ENCODE measurements at places on chromosomes 1 and 21. TPM values are rescaled to one million over a fixed set of nuclear protein-coding genes. Genes with fewer than 3 reads are reported as not detected.
A peak's percentile ranks its signal among the peaks of the same experiment; 100 is the strongest.

The MFAP2 gene
- total RNA-seq, result not detected

The DNMT3L gene
- not detected for total RNA-seq

The PDE4B gene
- 31.9 TPM for total RNA-seq

GRCh38 chr1:211975152-211975941 lies 60.0 kb downstream of the INTS7 start:
- H3K4me1 ChIP-seq, result no peaks in the 10 kb centered on the region
- no peak overlapping the region for H3K4me3 ChIP-seq
- H3K27ac ChIP-seq, result no peak overlapping the region
- peaks cover 70% of the 10 kb centered on the region for H3K36me3 ChIP-seq

DNA sequence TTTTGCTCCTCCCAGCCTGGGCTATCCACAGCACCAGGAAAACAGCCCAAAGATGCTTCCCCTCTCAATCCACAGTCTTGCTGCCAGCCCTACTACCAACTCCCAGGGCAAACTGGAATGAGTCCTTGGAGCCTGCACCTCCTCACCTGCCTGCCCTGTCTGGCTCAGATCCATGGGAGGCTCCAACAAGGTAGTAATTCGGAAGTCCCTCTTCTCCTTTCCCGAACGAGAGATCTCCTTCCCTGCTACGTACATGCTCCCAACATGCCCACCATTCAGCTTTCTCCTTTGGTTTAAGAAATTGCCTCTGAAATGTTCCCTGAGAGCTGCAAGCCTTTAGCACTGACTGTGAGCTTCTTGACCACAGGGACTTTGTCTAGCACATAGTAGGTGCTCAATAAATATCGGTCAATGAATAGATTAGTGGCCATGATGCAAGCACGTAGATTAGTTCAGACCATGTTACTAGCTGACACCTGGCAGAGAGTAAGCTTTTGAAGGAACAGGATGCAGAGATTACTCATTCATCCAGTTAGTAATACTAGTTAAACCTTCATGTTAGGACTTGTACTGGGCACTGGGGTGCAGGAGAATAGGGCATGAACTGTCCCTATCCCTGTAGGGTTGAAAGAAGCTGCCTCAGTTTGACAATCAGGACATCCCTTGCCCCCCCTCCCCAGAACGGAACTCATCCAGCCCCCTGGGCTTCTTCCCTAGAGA lies 80.1 kb downstream of the DISP3 start:
- H3K27me3 ChIP-seq, result peaks cover 73% of the 10 kb centered on the region
- no peak overlapping the region for H3K27ac ChIP-seq
- no peaks in the 10 kb centered on the region for H3K4me1 ChIP-seq
- H3K36me3 ChIP-seq, result no peaks in the 10 kb centered on the region
- no peak overlapping the region for H3K4me3 ChIP-seq

DNA sequence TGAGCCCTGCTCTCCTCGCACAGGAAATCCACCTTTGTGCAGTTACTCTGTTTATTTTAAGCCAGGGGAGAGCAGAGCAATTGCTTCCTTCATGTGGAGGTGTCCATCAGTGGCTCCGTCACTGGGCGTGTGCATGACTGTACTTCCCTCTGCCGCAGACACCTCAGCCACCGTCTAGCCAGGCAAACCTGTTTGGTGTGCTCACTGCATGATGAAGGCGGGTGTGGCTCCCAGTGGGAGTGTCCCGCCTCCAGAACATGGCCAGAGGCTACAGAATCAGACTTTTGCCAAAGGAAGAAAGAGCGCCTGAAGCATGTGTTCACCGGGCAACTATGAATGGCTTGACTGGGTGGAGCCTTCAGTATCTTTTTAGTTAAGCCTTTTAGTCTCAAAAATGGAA lies 26.1 kb upstream of the LAMC2 start:
- no peak overlapping the region for H3K27ac ChIP-seq
- no peaks in the 10 kb centered on the region for H3K27me3 ChIP-seq
- H3K4me3 ChIP-seq, result no peak overlapping the region
- no peak for DNase-seq
- no peaks in the 10 kb centered on the region for H3K4me1 ChIP-seq

GRCh38 chr1:45730075-45730779 lies 20.2 kb downstream of the IPP start:
- H3K4me3 ChIP-seq, result no peak overlapping the region
- no peaks in the 10 kb centered on the region for H3K27me3 ChIP-seq
- no peak for DNase-seq
- peaks cover 41% of the 10 kb centered on the region for H3K36me3 ChIP-seq

The LMOD1 gene
- total RNA-seq, result not detected

DNA sequence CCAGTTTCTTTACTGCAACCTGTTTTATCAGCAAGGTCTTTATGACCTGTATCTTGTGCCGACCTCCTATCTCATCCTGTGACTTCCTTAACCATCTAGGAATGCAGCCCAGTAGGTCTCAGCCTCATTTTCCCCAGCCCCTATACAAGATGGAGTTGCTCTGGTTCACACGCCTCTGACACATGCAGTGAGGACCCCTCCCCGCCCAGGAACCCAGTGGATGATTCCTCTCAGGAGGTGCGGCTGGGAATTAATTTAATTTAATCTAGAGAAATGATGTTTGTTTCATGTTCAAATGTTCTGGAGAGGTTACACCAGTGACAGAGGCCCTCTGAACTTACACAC lies 39.0 kb upstream of the LBR start:
- no peak for DNase-seq
- peaks cover 50% of the 10 kb centered on the region for H3K4me1 ChIP-seq
- no peaks in the 10 kb centered on the region for H3K36me3 ChIP-seq
- peak overlapping the region; percentile 91 for H3K4me3 ChIP-seq
- H3K27ac ChIP-seq, result peak overlapping the region; percentile 97
- H3K27me3 ChIP-seq, result no peaks in the 10 kb centered on the region

DNA sequence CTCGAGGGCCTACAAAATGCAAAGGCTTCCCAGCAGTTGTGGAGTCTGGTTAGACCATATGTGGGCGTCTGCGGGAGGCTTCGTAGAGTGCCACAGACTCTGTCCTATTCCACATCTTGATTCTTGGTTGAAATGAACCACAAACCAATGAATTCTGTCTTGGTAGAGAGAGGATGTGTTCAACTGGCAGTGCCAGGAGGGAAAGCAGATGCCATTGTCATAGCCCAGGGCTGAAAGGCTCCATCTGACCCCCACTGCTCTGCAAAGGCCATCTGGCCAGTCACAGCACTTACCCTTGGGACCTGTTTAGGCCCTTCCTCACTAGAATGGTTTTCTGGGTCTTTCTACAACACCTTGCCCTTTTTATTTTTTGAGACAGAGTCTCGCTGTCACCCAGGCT lies 22.1 kb downstream of the ACOT11 start:
- no peak overlapping the region for H3K4me3 ChIP-seq
- no peak for DNase-seq
- peaks cover 7% of the 10 kb centered on the region for H3K27me3 ChIP-seq
- H3K27ac ChIP-seq, result no peak overlapping the region
- H3K4me1 ChIP-seq, result peaks cover 2% of the 10 kb centered on the region

GRCh38 chr1:166305371-166305770 lies 138.6 kb upstream of the FAM78B start:
- no peaks in the 10 kb centered on the region for H3K4me1 ChIP-seq
- no peak overlapping the region for H3K27ac ChIP-seq
- no peak overlapping the region for H3K4me3 ChIP-seq
- H3K36me3 ChIP-seq, result no peaks in the 10 kb centered on the region

The TMEM125 gene
- not detected for total RNA-seq

DNA sequence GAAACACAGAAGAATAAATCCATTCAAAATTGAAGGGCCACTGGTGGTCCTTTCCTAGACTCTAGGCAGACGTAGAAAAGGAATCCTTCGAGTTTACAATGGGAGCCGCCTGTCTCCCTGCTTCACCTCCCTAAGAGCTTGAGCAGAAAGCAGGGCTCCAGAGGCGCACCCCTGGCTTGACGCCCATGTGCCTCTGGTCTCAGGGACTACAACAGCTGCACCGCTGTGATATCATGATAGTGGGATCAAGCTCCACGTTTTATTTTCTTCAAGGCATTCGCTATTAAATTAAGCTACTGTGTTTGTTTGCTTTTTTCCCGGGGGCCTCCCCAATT lies 403 bp upstream of the C1orf122 start:
- H3K27me3 ChIP-seq, result no peaks in the 10 kb centered on the region
- peak overlapping the region; percentile 90 for H3K27ac ChIP-seq
- H3K36me3 ChIP-seq, result peaks cover 5% of the 10 kb centered on the region
- DNase-seq, result no peak

DNA sequence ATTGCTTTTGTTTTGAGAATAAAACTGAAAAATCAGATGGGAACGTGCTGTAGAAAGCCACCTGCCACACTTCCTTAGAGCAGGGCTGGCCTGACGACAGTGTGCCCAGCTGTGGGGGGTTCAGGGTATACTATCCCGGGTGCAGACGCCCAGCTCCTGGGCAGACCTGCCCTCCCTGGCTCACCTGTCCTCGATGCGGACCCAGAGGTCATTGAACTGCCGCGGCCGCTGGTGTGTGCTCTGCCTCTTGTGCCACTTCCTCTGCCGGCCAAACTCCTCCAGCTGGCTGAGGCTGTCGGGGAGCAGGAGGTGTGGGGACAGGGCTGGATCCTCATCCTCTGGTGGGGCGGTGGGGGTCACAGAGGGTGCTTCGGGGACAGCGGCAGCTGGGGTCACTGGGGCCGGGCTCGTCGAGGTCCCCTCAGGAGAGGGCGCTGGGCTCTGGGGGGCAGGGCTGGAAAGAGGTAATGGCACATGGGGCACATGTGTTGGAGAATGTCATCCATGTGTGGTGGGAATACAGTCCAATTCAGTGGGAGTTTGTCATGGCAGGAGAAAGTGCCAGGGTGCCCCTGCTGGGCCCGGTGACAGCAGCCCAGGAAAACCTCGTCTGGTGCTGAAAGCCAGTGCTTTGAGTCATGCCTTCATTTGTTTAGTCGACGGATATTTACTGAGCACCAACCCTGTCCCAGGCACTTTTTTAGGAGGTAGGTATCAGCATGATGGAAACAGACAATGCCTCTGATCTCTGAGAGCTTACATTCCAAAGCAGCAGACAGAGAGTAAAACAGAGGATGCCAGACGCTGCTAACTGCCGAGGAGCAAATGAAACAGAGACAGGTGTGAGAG lies 222.0 kb downstream of the TRABD2B start:
- peaks cover 10% of the 10 kb centered on the region for H3K27me3 ChIP-seq
- no peak overlapping the region for H3K27ac ChIP-seq
- no peaks in the 10 kb centered on the region for H3K36me3 ChIP-seq
- no peaks in the 10 kb centered on the region for H3K4me1 ChIP-seq

GRCh38 chr1:23118957-23119792 lies 49.5 kb downstream of the LUZP1 start:
- H3K27me3 ChIP-seq, result no peaks in the 10 kb centered on the region
- H3K36me3 ChIP-seq, result no peaks in the 10 kb centered on the region
- peak; percentile 21 for DNase-seq
- peak overlapping the region; percentile 40 for H3K4me3 ChIP-seq

- H3K4me3 ChIP-seq, result no peak overlapping the region
- H3K27me3 ChIP-seq, result no peaks in the 10 kb centered on the region
Measured at GRCh38 chr21:44416193-44416592, 39.1 kb upstream of the LRRC3 start.

- peaks cover 18% of the 10 kb centered on the region for H3K27me3 ChIP-seq
- H3K36me3 ChIP-seq, result no peaks in the 10 kb centered on the region
- no peak overlapping the region for H3K4me3 ChIP-seq
- no peak overlapping the region for H3K27ac ChIP-seq
Measured at GRCh38 chr1:166062421-166063070, 104.3 kb downstream of the FAM78B start.

DNA sequence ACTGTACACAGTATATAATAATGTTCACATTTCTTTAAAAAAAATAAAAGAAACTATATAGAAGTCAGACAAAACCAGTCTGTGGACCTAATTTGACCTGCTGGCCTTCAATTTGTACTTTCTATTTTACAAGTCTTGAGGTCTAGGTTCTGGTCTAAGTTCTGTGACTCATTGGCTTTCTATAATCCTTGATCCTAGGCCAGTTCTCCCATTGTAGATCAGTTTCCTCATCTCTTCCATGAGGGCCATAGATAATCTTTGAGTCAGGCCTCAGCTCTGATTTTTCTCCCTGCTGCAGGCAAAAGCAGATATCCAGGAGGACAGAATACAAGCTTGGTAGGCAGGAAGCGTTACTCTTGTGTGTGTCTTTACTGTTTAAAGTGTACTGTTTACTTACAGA lies 603.7 kb upstream of the CAMK1G start:
- no peak overlapping the region for H3K4me3 ChIP-seq
- no peaks in the 10 kb centered on the region for H3K36me3 ChIP-seq
- no peaks in the 10 kb centered on the region for H3K27me3 ChIP-seq
- H3K27ac ChIP-seq, result no peak overlapping the region
- DNase-seq, result no peak
